Lower lobe of right lung (tissue), 2 donors: ENCODE measurements at places on chromosomes 3 and 15. TPM values are rescaled to one million over a fixed set of nuclear protein-coding genes. Genes with fewer than 3 reads are reported as not detected.

The MB21D2 gene
- 5.0 TPM for total RNA-seq

The SEMA6D gene
- total RNA-seq: 10.2 TPM

The DUOXA1 gene
- 131 TPM for total RNA-seq

The SHC4 gene
- 0.68 TPM for total RNA-seq

The HTR3C gene
- total RNA-seq: 0.44 TPM

The MST1R gene
- 27.3 TPM for total RNA-seq

The PBRM1 gene
- total RNA-seq: 88.3 TPM

The MUSTN1 gene
- 7.3 TPM for total RNA-seq

The POLQ gene
- 0.56 TPM for total RNA-seq

The HRG gene
- total RNA-seq: not detected

GRCh38 chr3:43759938-43760337 is 69.2 kb downstream of the ABHD5 start:
- no peak overlapping the region for H3K27ac ChIP-seq
- H3K36me3 ChIP-seq: no peaks in the 10 kb centered on the region
- no peak overlapping the region for H3K4me3 ChIP-seq
- H3K4me1 ChIP-seq: peaks cover 16% of the 10 kb centered on the region

DNA sequence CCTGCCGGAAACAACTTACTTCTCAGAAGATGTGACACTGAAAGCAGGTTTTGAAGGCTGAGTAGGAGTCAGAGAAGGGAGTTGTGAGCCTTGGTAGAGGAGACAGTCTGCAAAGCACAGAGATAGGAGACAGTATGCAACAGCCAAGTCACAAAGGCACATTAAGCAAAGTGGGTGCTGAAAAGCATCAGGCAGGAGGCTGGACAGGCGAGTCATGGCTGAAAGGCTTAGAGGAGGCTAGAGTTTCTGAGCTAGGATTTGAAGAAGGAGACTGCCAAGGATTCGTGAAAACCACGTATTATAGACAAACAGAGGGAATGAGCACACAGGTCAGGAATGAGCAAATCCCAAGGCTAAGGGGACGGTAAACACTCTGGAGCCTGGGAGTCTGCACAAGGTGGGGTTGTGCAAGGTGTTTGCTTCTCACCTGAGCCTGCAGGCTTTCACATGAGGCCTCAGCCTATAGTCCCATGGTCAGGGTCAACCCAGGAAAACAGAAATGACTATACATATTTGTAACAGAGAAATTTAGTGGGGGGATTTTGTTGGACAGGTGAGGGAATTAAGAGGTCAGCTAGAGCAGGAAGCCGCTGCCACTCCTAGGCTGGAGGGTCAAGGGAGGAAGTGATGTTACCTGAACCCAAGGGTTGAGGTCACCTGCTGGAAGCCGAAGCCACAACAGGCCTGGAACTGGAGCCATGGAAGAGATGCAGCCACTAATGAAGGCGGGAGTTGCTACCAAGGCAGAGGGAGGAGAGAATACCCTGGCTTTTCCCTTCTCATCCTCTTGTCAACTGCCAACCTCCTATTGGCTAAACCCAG is 23.1 kb upstream of the TRIM71 start:
- H3K36me3 ChIP-seq: no peaks in the 10 kb centered on the region
- H3K27me3 ChIP-seq: no peaks in the 10 kb centered on the region
- no peak overlapping the region for H3K4me3 ChIP-seq

GRCh38 chr15:49645941-49646340 is 25.1 kb downstream of the DTWD1 start:
- H3K27ac ChIP-seq: no peak overlapping the region
- no peak overlapping the region for H3K4me3 ChIP-seq
- peaks cover 11% of the 10 kb centered on the region for H3K4me1 ChIP-seq
- H3K36me3 ChIP-seq: peaks cover 10% of the 10 kb centered on the region
- no peak for DNase-seq

GRCh38 chr3:78665776-78666469 is 1101.9 kb downstream of the ROBO1 start:
- no peaks in the 10 kb centered on the region for H3K27me3 ChIP-seq
- H3K27ac ChIP-seq: no peak overlapping the region
- H3K4me1 ChIP-seq: no peaks in the 10 kb centered on the region
- H3K36me3 ChIP-seq: no peaks in the 10 kb centered on the region
- H3K4me3 ChIP-seq: no peak overlapping the region
- no peak for DNase-seq

GRCh38 chr3:163474766-163475165 is 1603.5 kb downstream of the SI start:
- no peak for DNase-seq
- no peaks in the 10 kb centered on the region for H3K4me1 ChIP-seq
- no peak overlapping the region for H3K4me3 ChIP-seq
- H3K27ac ChIP-seq: no peak overlapping the region

- H3K4me1 ChIP-seq: peaks cover 16% of the 10 kb centered on the region
- H3K36me3 ChIP-seq: peaks cover 42% of the 10 kb centered on the region
- H3K4me3 ChIP-seq: no peak overlapping the region
- no peak for DNase-seq
Measured at GRCh38 chr3:19972054-19972453, 25.2 kb downstream of the RAB5A start.
